Myocyte (in vitro differentiated cells): ENCODE measurements at places on chromosomes 2 and 18. TPM values are rescaled to one million over a fixed set of nuclear protein-coding genes. Genes with fewer than 3 reads are reported as not detected.

MROH2A gene
- not detected in 2 replicates for total RNA-seq

TGOLN2 gene
- total RNA-seq = 78.3 and 88.1 TPM in 2 replicates

PID1 gene
- total RNA-seq = 8.5 and 9.0 TPM in 2 replicates

- no peak for DNase-seq
These were observed 683 bp upstream of the ENOSF1 start for GRCh38 chr18:713135-713490.

PLA2R1 gene
- total RNA-seq = 5.6 and 6.0 TPM in 2 replicates

DNA sequence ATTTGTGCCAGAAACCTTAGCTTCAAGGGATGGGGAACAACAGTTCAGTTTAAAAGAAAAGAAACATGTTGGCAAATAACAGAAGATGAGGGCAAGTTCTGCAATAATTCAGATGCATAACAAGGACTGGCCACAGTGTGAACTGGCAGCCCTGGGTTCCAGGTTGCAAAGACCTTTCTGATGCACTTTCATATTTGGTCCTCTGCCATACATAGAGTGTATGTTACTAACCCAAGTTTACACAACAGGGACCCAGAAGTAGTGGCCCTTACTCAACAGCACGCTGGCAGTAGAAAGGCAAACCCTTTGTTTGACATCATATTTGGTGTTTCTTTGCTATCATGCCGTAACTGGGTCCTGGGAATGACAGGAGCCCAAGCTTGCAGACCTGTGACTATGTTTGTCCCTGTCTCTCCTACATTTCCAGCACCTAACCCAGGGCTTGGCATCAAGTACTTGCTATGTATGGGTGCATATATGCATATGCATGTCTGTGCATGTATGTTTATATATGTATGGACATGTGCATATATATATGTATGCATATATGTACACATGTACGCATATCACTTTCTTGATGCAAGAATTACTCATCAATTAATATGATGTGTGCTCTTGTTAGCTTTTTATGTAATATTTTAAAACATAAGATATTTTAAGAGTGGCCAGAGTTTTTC, 94.3 kb downstream of the MBP start:
- DNase-seq = no peak
